ENCODE measurements at places on chromosomes 1 and 21. TPM values are rescaled to one million over a fixed set of nuclear protein-coding genes. Genes with fewer than 3 reads are reported as not detected.

The SMIM1 gene
- 1.3 TPM for polyA plus RNA-seq

The ASCL5 gene
- polyA plus RNA-seq, result 0.17 TPM

The SPATC1L gene
- 0.08 TPM for polyA plus RNA-seq

The CFH gene
- polyA plus RNA-seq, result 8.2 TPM

The NCMAP gene
- 0.13 TPM for polyA plus RNA-seq
